ENCODE measurements at places on chromosomes 6 and 20. TPM values are rescaled to one million over a fixed set of nuclear protein-coding genes. Genes with fewer than 3 reads are reported as not detected.

DNA sequence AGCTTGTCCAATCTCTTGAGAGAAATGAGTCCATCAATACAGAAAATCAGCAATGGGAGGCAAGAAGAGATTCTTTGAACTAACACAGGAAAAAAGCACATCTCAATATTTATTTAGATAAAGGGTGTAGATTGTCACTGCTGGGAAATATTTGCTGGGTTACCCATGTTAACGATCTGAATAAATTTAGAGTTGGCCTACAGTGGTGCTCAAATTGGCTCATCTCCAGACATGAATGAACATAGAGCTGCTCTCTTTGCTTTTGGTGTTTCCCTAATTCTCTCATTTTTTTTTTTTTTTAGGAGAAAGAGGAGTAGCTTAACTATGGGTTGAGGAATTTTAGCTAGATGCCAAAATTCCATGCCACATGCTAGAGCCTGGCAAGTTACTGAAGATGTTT is 471.2 kb downstream of the PKHD1 start:
- no peak for DNase-seq

DNA sequence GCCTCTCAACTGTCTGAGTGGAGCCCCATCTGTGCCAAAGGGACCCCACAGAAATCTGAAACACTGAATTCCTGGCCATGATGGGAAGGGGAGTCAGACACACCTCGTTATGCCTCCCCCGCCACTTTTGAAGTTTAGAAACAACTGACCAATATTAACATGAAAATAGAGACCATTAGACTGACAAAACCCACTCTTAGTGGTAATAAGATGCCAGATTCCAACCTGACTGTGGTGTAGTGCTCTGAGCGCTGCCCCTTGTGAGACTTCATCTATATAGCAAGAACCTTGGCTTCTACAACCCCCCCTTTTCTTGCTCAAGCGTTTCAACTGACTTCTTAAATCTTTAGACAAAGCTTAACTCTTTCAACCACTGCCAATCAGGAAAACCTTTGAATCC is 46.1 kb upstream of the UNC93A start:
- no peak for DNase-seq

DNA sequence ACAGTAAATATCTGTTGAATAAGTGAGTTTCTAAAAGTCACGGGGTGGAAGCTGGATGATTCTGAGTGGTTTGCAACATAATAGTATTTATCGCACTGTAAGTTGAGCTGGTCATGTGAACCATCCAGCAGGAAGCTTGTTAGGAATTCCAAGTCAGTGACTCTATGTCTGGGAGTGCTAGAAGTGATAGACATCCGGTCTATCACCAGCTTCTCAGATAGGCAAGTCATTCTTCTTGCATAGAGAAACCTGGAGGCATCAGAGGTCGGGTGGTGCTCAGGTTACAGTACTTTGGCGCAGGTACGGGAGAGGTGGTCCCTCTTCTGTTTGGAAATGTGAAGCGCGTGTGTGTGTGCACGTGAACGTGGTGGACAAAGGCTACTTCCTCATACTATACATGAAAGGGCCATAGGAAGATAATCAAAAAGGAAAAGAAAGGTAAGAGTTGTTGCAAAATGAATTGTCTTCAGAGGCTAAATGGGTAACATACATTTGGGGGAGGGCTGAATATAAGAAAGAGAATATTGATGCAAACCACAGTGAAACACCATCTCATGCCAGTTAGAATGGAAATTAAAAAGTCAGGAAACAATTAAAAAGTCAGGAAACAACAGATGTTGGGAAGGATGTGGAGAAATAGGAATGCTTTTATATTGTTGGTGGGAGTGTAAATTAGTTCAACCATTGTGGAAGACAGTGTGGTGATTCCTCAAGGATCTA is 299.3 kb upstream of the ZFP64 start:
- no peak for DNase-seq

GRCh38 chr6:68726337-68726736 is 91.3 kb downstream of the ADGRB3 start:
- no peak for DNase-seq

GRCh38 chr6:167748458-167749379 is 78.0 kb upstream of the AFDN start:
- no peak for DNase-seq

- DNase-seq: no peak
Measured at GRCh38 chr6:169885831-169886230, 134.4 kb downstream of the ERMARD start.

GRCh38 chr20:50111120-50111828 is 1.7 kb downstream of the UBE2V1 start:
- DNase-seq: no peak

GRCh38 chr6:28606424-28607391 is 81.0 kb downstream of the GPX5 start:
- DNase-seq: no peak

GRCh38 chr6:33216117-33216649 is 7.9 kb downstream of the RING1 start:
- DNase-seq: no peak

GRCh38 chr6:30834646-30835045 is 49.7 kb upstream of the DDR1 start:
- DNase-seq: no peak

DNA sequence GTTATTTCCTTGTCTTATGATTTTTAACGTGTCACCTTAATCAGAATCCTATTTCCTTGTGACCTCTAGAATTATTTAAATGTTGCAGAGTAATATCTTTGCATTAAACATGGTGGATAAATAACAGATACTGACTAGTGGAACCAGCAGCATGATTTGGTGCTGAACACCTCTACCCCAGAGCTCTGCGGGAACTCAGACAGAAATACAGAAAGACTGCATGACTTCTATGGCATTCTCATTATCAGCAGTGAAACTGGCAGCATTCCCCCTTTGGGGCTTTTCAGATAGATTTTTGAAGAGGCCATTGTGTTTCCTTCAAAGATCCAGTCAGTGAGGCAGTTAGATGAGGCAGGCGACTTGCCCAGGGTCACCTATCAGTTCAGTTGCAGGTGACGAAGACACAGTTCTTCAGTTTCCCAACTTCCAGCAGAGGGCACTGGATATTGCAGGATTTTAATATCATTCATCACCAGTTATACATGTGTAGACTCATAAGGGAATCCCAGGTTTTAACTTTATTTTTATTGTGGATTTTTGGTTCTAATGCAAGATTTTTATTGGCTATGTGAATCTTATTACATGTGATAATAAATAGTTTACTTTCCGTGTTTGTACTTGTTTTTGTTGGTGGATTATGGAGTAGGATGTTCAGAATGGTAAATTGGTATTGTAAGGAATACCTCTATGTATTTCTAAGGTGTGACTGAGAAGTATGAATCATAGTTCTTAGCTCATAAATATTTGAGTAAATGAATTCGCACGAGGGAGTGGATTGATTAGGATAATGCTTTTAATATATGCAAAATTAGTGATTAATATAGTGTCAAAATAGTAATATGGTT is 81.3 kb downstream of the AFDN start:
- DNase-seq: no peak

SOX18 gene
- total RNA-seq: 0.31 TPM

IMPG1 gene
- not detected for total RNA-seq

LHFPL5 gene
- total RNA-seq: 1.1 TPM

TINAG gene
- total RNA-seq: 0.16 TPM

ADAM33 gene
- 3.6 TPM for total RNA-seq

Data from occipital lobe (tissue), 3 donors.